CD8-positive, alpha-beta memory T cell (primary cell): ENCODE measurements at places on chromosomes 11 and 22.

DNA sequence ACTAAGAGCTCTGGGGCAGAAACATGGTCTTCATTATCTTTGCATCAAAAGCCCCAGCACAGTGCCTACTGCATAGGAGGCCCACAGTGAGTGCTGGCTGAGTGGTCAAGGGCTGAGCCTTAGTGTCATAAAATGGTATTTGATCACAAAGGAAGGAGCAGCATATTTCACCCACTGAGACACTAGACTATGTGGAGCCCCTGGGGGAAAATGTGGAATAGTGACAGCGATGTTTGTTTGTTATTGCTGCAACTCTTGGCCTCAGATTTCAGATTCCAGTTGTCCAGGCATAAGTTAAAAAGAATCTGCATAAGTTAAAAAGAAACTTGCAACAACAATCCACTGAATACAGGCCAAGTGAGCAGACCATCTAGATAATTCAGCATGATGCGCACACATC is 7.0 kb downstream of the KIRREL3 start:
- H3K36me3 ChIP-seq = no peaks in the 10 kb centered on the region
- no peak overlapping the region for H3K4me3 ChIP-seq
- H3K4me1 ChIP-seq = no peaks in the 10 kb centered on the region
- no peak for DNase-seq

DNA sequence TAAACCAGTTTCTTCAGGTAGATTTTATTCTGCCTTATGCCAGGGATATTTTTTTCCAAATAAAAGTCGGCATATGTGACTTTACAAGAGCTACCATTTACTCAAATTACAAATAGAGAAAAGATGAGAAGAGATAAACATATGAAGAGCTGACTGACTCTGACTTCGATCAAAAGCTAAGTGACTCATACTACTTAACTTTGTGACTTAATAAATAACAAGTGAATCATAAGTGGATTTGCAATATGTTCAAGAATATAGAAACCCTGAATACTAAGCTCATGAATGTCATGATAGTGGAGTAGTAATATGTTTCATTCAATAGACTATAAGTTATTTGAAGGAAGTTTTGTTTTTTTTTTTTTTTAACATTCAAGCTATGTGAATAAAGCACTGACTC is 130.5 kb upstream of the ANO3 start:
- no peak overlapping the region for H3K4me3 ChIP-seq
- no peak overlapping the region for H3K27ac ChIP-seq

DNA sequence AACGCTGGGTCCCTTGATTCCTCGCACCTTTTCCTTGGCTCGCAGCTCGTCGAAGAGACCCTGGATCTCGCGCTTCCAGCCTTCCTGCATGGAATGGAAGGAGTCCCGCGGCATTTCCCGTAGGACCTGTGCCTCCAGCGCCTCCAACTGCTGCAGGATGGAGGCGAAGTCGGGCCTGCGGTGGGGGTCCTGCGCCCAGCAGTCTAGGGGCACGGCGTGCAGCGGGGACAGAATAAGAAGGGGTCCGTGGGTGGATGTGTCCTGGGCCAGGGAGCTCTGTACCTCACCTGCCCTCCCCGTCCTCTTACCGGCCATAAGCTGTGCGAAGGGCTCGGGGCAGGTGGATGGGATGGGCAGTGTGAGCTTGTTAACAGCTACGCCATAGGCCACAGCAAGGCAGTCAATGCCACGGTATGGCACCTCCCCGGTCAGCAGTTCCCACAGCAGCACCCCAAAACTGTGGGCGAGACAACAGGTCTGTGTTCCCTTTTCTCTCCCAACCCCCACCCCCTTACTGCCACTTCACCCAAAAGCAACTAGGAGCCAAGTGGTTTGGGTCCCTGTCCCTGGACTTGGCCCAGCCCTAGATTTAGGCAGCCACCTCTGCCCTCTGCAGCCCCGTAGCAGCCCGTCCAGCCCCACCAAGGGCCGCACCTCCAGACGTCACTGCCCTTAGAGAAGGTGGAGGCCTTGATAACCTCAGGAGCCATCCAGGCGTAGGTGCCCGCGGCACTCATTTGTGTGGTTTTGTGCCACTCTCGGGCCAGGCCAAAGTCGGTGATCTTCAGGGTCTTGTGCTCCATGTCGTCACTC is 6.2 kb downstream of the MAP3K11 start:
- no peak overlapping the region for H3K4me3 ChIP-seq
- no peak for DNase-seq
- no peaks in the 10 kb centered on the region for H3K27me3 ChIP-seq
- peaks cover 14% of the 10 kb centered on the region for H3K36me3 ChIP-seq
- no peak overlapping the region for H3K27ac ChIP-seq
- peaks cover 30% of the 10 kb centered on the region for H3K4me1 ChIP-seq

GRCh38 chr11:8008212-8008611 is 21.1 kb downstream of the EIF3F start:
- H3K27ac ChIP-seq = no peak overlapping the region
- H3K36me3 ChIP-seq = no peaks in the 10 kb centered on the region
- no peaks in the 10 kb centered on the region for H3K4me1 ChIP-seq
- no peak overlapping the region for H3K4me3 ChIP-seq
- DNase-seq = no peak

DNA sequence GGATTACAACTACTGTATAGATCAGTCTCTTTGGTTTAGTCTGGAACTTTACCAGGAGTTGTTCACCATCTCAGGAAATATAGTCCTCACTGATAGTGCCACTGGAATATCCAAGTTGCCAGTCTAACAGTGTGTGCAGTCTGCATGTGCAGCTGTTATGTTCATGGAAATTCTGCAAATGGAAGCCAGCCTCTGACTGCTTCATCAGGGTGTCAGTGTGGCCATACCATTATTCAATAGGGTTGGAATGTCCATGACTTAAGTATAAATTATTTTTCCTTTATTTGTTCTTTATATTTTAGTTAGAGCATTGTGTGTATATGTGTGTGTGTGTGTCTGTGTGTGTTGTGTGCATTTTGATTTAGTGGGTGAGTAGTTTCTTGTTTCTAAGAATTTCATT is 51.8 kb downstream of the C11orf96 start:
- H3K27me3 ChIP-seq = no peaks in the 10 kb centered on the region
- DNase-seq = no peak
- no peaks in the 10 kb centered on the region for H3K36me3 ChIP-seq
- no peak overlapping the region for H3K4me3 ChIP-seq

- no peak overlapping the region for H3K4me3 ChIP-seq
- no peaks in the 10 kb centered on the region for H3K36me3 ChIP-seq
- no peak for DNase-seq
- no peaks in the 10 kb centered on the region for H3K4me1 ChIP-seq
- H3K27me3 ChIP-seq = no peaks in the 10 kb centered on the region
- H3K27ac ChIP-seq = no peak overlapping the region
These were observed 69.3 kb downstream of the LRP5 start for GRCh38 chr11:68381716-68382115.

DNA sequence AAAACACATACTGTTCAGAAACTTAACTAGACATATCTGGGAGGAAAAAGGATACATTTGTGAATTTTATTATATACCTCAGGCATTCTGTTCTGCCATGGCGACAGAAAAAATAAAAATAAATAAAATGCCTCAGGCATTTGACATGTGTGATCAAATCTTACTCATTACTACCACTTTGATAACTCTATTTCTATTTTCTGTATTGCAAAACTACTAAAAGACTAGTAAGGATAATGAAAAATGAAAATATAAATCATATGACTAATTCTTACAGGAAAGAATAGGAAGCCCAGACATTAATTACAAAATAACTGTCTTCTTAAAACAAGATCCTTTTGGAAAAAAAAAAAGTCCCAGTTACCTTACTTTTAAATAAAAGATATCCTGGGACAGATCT is 5.3 kb downstream of the PICALM start:
- H3K36me3 ChIP-seq = no peaks in the 10 kb centered on the region
- DNase-seq = no peak
- H3K4me1 ChIP-seq = peaks cover 56% of the 10 kb centered on the region
- H3K27ac ChIP-seq = peak overlapping the region; percentile 24
- no peaks in the 10 kb centered on the region for H3K27me3 ChIP-seq
- no peak overlapping the region for H3K4me3 ChIP-seq

GRCh38 chr22:33073989-33074418 is 15.8 kb upstream of the SYN3 start:
- H3K36me3 ChIP-seq = no peaks in the 10 kb centered on the region
- H3K27ac ChIP-seq = no peak overlapping the region
- no peak overlapping the region for H3K4me3 ChIP-seq
- H3K4me1 ChIP-seq = no peaks in the 10 kb centered on the region
- H3K27me3 ChIP-seq = no peaks in the 10 kb centered on the region

DNA sequence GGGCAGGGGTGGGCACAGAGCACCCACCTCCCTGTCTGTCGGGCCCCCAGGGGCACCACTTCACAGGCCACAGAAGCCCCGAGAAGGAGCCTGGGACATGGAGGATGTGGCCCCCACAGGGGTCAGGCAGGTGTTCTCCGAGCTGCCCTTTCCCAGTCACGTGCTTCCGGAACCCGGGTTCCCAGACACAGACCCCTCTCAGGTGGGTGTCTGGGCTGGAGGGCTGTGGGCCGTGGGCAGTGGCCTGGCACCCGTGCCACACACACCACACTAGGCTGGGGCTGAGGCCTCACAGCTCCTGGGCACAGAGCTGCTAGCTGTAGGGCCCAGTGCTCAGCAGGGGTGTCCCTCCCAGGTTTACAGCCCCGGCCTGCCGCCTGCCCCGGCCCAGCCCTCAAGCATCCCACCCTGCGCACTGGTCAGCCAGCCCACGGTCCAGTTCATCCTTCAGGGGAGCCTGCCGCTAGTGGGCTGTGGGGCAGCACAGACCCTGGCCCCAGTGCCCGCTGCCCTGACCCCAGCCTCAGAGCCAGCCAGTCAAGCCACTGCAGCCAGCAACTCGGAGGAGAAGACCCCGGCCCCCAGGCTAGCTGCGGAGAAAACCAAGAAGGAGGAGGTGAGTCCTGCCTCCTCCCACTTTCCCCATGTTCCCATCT is 5.5 kb downstream of the IRF7 start:
- H3K36me3 ChIP-seq = peaks cover 38% of the 10 kb centered on the region
- peaks cover 18% of the 10 kb centered on the region for H3K4me1 ChIP-seq
- no peak for DNase-seq
- H3K27ac ChIP-seq = no peak overlapping the region

DNA sequence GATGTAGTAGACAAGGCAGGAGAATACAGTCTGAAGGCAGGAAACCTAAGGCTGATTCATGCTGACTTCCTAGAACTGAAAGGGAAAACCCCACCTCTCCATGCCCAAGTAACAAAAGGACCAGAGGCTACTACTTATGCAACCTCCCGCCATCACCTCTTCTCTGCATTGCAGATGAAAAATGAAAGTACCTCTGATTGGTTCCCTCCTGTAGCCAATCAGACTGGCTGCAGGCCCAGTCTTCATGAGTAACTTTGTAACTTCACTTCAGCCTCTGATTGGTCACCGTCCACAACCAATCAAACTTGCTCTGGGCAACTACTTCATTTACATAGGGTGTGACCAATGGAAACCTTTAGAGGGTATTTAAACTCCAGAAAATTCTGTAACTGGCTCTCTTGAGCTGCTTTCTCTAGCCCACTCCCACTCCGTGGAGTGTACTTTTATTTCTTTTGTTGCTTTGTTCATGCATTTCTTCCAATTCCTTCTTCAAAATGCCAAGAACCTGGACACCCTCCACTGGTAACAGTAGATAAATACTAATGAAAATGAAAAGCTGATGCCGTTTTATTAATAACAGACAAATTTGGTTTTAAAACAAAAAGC is 5.2 kb upstream of the MAP6 start:
- no peak overlapping the region for H3K27ac ChIP-seq
- peaks cover 7% of the 10 kb centered on the region for H3K27me3 ChIP-seq
- no peaks in the 10 kb centered on the region for H3K4me1 ChIP-seq
- no peak for DNase-seq
- H3K4me3 ChIP-seq = no peak overlapping the region
- H3K36me3 ChIP-seq = no peaks in the 10 kb centered on the region
